Stimulated activated CD4-positive, alpha-beta T cell treated with anti-CD3 and anti-CD28 coated beads, Interleukin-2, amount 100 ng/mL, for 48 hours (primary cell): ENCODE measurements at places on chromosomes 1 and 21.

- DNase-seq: no peak
These were observed 8.3 kb downstream of the NFYC start for GRCh38 chr1:40699787-40700186.

GRCh38 chr1:25458541-25459298 lies 28.0 kb downstream of the MACO1 start:
- DNase-seq: no peak

DNA sequence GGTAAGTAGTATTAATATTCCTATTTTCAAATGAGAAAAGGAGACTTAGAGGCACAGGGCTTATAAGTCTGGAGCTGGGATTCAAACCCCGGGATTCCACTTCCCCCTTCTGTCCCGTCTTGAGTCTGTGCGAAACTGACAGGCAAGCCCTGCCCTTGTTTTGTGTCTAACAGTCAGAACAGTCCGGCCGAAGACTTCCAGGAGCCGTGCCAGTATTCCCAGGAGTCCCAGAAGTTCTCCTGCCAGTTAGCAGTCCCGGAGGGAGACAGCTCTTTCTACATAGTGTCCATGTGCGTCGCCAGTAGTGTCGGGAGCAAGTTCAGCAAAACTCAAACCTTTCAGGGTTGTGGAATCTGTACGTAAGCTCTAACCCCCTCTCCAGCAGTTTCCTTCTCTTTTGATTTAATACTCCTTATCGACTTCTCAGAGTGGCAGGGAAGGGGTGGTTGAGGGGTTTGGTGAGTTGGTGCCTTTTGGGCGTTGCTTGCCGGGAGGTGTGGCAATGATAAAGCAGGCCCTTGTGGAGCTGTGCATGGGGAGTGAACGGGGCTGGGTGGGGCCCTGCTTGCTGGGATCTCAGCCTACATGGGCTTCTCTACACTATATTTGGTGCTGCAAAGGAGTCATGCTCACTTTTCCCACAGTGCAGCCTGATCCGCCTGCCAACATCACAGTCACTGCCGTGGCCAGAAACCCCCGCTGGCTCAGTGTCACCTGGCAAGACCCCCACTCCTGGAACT lies 29.4 kb downstream of the IL6R start:
- no peak for DNase-seq

DNA sequence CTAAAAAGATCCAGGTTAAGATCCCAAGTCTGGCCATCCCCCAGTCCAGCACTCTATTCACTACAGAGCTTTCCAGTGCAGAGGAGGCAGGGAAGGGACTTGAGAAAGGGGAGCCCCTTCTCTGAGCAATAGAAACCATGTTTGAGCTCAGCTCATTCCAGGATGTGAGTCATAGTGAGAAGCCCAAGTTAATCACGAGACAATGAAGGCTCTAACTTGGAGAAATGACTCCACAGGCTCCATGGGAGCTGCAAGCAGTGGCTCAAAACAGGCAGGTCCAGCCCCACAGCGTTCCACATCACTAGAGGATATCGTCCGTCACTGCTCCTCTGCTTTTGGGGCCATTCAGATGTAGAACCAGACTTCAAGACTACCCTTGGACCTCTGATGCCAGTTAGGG lies 59.1 kb downstream of the CAMK2N1 start:
- DNase-seq: peak; percentile 7

DNA sequence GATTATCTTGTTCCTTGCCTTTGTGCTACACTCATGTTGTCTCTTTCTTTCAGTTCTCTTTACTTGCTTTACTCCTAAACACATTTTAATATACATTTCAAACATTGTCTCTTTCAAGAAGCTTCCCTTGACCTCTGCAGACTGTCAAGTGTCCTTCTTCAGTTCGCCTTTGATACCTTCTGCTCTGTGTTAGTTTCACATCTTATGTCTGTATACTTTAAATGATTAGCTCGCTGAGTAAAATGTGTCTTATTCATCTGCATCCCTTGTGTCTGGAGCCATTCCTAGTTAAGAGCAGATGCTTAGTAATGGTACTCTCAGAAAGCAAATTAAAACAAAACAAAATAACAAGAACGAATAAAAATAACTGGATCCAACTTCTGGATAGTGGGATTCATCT lies 303.3 kb downstream of the S1PR1 start:
- DNase-seq: no peak

- no peak for DNase-seq
These were observed 45.1 kb upstream of the EPS15 start for GRCh38 chr1:51564124-51564523.

- DNase-seq: no peak
These were observed 3.4 kb downstream of the KDM4A start for GRCh38 chr1:43653339-43653738.

DNA sequence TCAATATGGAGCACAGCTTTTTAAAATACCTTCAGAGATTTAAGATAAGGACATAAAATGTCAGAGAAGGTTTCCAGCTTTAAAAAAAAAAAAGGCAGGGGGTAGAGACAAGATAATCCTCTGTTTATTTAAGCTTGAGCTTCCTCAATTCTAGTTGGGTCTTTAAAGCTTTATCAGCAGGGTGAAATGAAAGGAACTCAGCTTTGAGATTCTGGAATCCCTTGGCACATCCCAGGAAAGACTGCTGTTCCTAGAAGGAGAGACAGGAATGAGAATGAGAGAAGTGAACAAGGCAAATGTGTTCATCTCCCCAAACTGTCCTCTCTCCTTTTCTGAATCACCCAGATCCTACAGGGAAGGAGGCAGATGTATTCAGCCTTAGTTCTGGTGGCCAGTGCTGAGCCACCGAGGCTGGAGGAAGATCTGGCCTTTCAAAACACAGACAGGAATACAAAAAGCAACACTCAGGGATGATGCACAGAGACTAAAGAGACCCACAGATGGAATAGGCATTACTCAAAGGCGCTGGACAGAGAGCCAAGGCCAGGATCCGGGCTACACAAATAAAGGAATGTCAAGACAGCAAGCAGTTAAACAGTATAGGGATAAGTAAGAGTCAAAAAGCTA lies 385.8 kb upstream of the DUSP10 start:
- DNase-seq: no peak

DNA sequence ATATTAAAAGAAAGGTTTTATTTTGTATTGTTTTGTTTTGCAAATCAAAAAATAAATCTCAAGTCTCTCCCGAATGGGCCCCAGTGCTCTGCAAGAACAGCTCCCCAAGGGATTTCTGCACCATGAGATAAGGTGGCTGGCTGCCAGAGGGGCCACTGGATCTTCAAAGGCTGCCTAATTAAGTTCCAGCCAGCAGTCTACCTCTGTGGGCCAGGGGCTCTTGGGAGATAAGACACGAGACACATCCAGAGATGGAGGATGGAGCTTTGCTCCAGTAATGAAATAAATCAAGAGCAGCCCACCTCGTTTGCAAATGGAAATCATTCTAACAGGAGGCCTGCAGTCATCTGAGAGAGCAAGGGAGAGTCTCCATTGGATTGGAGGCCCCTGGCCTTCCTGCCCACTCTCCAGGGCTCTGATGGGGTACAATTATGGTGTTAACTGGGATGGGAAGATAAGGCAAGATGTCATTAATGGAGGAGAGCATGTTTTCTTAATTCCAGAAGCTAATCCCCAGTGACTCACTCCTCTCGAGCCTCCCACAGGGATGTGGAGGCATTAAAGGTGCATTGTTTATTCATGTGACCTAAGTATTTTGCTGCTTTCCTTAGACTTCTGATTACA lies 155.2 kb upstream of the KAZN start:
- no peak for DNase-seq

DNA sequence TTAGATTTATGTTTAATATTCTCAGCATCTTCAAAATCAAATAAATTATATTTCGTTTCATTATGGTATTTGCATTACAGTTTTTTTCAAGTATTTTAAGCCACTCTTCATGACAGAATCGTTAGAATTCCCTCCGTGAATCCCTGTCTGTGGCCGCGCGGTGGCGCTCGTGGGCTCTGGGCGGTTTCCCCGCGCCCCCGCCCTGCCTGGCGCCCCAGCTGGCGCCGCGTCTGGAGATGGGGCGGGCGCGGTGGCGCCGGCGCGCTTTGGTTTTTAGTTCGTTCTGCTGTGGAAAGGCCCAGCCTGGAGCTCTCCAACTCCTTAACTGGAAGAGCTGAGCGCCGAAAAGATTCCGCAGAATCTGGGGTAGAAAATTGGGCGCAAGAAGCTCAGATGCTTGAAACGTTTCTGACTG lies 25.7 kb downstream of the PRMT2 start:
- DNase-seq: peak; percentile 47

- DNase-seq: no peak
These were observed 8.8 kb downstream of the XCL1 start for GRCh38 chr1:168585191-168585590.

GRCh38 chr1:230643908-230644307 lies 1.6 kb downstream of the COG2 start:
- no peak for DNase-seq

DNA sequence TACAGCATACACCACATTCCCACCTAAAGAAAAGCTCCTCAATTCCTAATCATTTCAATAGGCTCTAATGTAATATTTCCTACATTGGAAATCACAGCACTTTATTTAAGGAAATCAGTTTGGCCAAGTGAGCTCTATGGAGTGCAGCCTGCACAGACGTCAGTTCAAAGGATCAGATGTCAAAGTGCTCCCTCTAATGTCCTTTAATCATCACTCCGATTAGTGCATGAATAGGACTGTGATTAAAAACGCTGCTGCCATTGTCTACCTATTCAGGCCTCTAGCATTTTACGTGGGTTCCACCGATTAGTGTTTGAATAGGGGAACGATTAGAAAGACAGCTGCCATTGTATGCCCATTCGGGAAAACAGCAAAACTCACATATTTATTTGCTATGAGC lies 50.2 kb downstream of the DPYD start:
- DNase-seq: no peak

DNA sequence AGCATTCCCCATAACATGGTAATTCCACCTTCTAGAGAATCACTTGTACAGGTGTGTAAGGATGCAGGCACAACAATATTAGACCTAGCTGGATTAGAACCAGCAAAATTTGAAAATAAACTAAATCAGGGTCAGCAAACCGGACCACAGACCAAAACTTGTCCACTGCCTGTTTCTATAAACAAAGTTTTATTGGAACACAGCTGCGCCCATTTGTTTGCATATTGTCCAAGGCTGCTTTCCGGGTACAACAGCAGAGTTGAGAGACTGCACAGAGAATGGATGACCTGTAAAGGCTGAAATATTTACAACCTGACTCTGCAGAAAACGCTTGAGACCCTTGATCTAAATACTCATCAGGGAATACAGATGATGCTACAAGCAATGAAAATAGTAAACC lies 73.6 kb upstream of the SLC45A1 start:
- no peak for DNase-seq

- DNase-seq: no peak
These were observed 49.2 kb upstream of the NTPCR start for GRCh38 chr1:232901255-232901654.

GRCh38 chr1:3052501-3052900 lies 16.5 kb upstream of the PRDM16 start:
- no peak for DNase-seq

DNA sequence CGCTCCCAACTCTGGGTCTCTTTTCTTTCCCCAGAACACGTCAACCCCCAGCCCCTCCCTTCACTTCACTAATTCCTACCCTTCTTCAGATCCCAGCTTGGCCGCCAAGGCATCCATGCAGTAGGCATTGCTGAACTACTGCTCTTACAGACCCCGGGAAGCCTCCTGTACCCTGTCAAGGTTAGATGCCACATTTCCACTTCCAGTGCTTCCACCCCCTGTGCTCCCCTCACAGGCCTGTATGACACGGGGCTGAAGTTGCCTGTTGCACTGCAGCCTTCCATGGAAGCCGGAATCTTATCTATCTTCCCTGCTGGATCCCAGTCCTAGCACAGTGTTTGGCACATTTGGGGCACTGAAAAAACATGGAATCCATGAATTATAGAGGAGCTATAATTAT lies 99.0 kb upstream of the SOD1 start:
- no peak for DNase-seq

- no peak for DNase-seq
These were observed 2.2 kb upstream of the HSD3B1 start for GRCh38 chr1:119504831-119505230.

- no peak for DNase-seq
These were observed 45.5 kb upstream of the SPOCD1 start for GRCh38 chr1:31861346-31861745.

- DNase-seq: no peak
These were observed 95.3 kb upstream of the DPH5 start for GRCh38 chr1:101120868-101121267.

DNA sequence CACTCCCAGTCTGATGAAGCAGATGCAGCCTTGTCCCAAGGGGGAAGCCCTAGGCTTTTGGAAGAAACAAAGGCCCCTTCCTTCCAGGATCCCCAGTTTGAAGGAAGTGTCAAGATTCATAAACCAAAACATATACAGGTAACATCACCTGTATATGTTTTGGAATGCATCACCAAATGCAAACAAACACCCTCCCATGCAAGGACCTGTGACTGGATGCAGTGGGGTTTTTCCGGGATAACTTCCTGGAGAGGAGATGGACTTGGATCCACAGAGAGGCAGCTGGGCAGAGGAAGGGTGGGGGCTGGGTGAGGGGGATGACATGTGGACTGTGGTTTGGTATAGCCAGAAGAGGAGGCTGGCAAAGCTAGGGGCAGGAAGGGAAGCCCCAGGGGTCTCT lies 1.5 kb upstream of the PLA2G2F start:
- no peak for DNase-seq

DNA sequence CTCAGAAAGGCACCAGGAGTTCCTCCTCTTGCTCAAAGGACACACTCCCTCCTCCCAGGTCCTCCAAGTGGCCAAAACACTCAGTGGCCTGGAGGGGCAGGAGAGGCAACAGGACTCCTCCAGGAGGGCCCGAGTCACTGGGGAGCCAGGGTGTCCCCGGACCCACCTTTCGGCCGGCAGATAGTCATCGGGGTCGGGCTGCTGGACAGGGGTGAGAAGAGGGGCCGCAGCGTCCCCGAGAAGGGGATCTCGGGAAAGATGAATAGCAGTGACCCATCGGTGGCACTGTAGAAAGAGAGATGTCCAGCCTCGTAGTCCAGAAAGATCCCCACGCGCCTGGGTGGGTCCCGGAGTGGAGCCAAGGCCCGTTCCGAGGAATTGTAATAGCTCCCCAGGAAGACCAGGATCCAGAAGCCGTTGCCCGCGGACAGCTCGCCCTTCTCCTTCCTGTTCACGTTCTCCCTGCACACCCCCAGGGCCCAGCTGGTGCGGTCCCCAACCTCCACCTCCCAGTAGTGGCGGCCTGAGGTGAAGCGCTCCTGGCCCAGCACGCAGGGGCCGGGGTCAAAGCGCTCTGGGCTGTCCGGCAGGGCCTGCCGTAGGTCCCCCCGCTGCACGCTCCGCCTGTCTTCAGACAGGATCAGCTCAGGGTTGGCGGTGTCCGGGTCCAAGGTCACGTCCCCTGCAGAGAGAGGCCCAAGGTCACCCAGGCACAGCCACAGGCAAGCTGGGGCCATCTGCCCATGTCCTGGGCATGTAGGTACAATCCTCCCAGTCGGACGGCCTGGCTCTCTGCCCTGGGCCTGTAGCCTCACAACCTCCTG lies 11.9 kb downstream of the TRIM11 start:
- no peak for DNase-seq

- no peak for DNase-seq
These were observed 33.1 kb upstream of the ETS2 start for GRCh38 chr21:38772646-38773045.
